ENCODE measurements at places on chromosomes 13 and 19.

DNA sequence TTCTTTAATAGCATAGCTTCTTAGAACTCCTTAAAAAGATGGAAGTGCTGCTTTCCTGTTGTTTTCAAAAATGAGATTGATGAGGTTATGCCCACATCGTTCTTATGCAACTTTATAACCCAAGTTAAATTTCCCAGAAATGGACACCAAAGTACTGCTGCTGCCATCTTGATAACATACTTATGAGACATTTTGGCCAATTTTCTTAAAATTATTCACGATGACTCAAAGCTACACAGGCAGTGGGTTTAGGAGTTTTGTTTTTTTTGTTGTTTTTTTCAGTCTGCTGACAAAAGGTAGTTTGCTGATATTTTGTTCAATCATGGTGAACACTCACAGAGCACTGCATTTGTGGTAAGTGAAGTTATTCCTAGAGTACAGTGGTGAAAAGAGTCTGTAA lies 54.9 kb upstream of the RFC3 start:
- DNase-seq, result no peak

GRCh38 chr13:46797501-46798237 lies 708 bp upstream of the ESD start:
- DNase-seq, result no peak

DNA sequence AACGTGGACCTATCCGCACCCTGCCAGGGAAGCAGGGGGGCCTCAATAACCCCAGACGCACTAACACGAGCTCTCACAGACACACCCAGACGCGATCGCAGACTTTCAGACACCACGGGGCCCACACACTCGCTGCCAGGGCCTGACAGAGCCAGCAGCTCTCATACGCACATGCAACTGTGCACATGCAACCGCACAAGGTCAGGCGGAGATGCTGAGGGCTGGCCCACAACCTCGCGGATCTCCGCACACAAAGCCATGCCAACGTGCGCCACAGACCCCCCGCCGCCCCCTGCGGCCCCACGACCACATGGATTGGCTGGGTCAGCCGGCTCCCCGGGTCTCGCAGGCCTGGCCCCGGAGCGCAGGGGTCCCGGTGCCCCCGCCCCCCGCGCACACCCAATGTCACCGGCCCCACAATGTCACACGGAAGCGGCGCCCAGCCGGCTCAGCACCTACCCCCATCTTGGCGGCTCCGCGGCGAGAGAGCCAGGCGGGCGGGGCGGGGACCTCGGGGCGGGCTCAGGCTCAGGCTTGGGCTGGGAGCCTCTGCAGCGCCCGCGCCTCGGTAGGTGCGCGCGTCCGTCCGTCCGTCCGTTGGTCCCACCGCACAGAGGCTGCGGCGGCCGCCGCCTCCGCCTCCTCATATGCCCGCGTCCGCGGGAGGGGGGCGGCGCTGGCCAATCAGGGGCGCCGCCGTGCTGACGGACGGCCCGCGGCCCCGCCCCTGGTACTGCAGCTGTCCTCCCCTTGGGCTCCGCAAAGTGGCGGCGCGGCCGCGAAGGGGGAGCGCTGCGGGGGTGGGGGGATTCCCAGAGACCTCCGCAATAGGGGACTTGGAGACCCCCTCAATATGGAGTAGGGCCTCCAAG lies at the start of gene ATP1A3:
TSS of gene ATP1A3 (minus strand) at position 619 of the 872 bp plus-strand sequence. CDS start at position 465, 154 bp downstream.
- DNase-seq, result no peak

GRCh38 chr19:19337120-19337519 lies 16.5 kb downstream of the MAU2 start:
- no peak for DNase-seq

DNA sequence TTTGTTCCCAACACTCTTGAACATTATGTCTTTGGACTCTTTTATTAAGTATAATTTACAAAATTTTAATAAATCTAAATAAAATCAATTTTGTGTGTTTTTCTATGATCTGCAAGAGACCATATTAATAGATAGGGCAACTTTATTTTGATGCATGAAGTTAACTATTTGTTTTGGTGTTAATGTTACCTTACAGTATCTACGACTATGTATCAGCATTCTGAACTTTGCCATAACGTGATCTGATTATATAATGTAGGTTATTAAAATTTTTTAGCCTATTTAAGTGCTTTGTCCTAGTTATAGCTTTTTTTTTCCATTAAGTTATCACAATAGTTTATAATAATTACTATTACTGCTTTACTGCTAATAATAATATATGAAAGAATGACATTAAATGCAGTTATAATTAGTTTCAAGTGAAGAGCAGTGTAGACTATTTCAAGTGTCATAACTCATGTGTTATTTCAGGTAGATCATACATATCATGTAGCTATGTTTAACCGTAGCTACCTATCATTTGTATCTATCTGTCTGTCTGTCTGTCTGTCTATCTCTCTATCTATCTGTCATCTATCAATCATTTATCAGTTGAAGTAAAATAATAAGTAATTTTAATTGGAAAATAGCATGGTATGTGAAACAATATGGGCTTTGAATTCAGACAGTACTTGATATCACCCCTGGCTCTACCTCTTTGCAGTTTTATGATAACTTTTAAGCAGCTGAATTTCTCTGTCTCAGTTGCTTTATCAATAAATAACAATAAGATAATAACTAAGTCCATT lies 229.7 kb downstream of the GPC5 start:
- no peak for DNase-seq

- DNase-seq, result no peak
Measured at GRCh38 chr13:36212789-36213188, 1.6 kb downstream of the SOHLH2 start.

DNA sequence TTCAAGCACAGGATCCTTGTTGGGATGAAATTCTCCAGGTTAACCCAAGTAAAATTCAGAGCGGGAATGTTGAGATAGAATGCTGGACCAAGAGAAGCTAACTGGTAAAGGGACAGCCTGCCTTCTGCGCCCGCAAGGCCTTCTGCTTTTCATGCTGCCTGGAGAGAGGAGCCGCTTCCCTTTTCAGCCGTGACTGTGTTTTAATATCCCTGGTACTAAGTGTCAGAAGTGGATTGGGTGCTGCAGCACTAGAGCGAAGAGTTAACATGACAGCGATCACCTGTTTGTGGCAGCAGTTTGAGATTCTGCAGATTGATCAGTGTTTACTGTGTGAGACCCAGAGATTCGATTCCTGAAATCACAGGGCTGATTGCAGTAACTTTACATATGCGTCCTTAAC lies 197.4 kb upstream of the ZNF536 start:
- no peak for DNase-seq

GRCh38 chr19:14440049-14440448 lies 6.9 kb downstream of the PKN1 start:
- DNase-seq, result no peak

DNA sequence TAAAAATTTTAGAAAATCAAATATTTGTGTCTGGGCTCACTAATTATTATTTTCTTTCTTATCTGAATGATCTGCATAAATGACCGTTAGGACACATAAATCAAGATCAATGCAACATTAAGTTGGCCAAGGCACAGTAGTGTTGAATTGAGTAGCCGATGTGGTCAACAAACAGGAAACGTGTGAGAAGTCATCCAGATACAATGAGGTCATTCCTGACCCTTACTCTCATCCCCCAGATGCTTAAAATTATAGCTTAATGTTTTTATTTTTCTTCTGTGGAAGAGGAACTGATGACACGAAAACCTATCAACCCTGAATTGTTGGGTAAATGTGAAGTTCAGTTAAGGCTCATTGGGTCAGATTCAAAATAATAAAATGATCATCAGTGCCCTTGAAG lies 222.9 kb downstream of the RFC3 start:
- DNase-seq, result no peak

DNA sequence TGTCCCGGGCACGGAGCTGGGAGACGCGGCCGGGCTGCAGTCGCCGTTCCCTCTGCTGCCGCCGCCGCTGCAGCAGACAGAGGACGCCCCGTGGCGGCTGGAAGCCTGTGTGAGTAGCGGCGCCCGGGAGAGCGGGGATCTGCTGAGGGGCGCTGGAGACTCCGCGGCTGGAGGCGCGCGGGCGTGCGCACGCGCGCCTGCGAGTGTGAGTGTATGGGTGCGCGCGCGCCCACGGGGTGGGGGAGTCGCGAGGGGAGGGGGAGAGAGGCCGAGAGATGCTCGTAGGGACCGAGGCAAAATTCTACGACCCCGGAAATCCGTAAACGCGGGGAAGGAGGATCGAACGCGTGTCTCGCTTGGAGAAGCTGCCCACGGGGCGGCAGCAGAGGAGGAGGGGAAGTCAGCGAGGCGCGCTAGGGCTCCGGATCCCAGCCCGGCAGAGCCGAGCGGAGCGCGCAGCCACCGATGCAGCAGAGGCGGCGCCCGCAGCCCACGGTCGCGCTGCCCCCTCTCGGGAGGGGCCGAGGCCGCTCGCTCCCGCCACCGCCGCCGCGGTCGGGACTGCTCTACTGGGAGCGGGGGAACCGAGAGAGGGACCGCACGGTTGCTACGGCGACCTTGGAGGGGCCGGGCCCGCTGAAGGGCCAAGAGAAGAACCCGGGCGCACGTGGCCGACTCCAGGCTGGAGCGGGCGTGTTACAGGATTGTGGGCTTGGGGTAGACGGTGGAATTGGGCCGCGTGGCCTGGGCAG lies at the start of gene ENOX1:
TSS of gene ENOX1 (minus strand) at position 207 of the 752 bp plus-strand sequence.
- DNase-seq, result peak; percentile 87

- DNase-seq, result no peak
Measured at GRCh38 chr19:7236153-7236552, 58.1 kb downstream of the INSR start.

DNA sequence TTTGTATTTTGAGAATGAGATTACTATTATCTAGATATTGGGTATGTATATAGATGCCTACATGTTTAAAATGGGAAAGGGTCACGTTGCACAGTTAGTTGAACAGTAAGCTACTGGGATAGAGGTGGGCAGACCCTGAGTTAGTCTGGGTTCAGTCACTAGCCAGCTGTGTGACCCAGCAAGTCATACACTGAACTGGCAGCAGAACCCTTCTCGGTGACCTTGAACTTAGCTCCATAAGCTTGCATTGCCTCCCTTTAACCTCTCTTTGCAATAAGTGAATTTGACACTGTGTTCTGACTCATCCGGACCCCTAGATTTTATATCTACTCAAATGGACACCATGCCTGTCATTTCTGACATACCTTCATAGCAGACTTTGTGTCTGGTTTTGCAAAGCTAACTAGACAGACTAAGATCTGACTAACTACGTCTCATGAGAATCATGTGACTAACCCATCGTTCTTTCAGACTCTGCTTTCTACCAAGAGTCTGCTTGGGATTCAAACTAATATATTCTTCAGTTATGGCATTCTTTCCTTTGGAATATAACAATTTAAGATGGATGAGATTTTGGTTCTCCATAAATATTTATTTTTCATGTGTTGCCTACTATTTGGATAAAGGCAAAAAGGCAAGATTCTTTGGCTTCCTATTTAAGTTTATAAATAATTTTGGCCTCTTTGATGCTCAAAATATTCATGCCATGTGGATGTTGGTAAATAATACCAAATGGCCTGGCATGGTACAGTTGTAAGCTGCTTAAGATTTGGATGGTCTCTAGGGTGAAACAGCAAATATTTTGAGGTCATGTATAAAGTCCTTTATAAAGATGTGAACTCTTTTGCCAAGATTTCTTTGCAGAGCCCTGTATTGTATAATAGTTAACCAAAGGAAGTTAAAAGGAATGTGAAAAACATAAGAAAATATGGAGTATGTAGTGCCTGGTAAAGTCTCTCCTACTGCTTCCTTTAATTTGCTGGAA lies 159.3 kb downstream of the ITGBL1 start:
- DNase-seq, result no peak

DNA sequence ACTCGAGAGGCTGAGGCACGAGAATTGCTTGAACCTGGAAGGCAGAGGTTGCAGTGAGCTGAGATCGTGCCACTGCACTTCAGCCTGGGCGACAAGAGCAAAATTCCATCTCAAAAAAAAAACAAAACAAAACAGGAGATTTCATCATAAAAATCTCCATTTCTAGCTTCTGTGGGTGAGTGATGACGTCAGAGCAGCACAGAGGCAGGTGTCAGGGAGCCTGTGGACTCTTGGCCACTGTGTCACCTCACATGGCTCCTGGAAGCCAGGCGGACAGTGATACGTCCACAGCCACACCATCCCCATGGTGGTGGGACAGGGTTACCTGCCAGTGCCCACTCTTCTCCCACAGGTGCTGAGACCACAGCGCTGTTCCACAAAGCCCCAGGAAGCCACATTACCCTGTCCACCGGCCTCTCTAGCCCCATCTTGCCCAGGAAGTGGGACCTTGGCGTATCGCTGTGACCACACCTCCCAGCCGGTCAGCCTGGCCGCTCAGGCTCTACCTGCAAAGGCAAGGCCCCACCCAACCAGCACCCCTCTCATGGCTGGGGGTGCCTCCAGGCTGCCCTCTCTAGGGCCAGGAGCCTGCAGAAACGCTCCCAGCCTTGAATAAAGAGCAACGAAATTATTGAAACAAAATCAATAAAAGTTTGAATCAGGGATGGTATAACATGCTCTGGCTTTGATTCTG lies 2.5 kb upstream of the FXYD3 start:
- DNase-seq, result no peak

GRCh38 chr19:7598180-7598579 lies 2.5 kb downstream of the CAMSAP3 start:
- DNase-seq, result no peak

DNA sequence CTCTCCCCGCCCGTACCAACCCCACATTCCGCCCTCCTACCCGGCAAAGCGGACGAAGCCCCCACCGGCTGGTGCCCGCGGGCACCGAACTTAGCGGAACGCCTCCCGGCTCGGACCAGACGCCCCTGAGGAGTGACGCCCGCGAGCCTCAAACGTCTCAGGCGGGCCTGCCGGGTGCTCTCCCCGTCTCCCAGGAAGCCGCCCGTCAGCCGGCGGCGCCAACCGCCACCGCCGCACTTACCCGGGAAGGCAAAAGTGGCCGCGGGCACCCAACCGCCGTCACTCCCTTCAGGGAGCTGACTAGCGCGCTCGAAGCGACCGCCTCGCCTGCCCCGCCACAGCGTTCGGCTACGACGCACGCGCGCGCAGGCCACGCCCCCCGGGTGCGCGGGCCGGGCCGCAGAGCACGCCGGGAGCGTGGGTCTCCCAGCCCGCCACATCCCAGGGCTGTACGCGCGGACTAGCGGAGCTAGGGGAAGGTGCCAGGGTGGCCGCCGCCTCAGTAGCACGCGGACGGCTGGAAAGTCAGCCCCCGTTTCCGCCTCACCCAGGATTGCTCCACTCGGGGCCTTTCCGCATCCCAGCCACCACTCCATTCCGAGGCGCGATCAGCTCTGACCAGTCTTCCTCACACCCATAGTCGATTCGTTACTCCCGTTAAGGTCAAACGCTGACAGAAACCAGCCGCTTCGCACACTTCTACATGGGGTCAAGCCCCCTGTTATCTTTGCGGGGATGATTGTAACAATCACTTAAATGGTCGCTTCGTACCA lies at the start of gene TEX30:
TSS of gene TEX30 (minus strand) at position 346 of the 773 bp plus-strand sequence. CDS start 3,760 bp downstream, outside the sequence.
- peak; percentile 51 for DNase-seq

- DNase-seq, result no peak
Measured at GRCh38 chr13:69912630-69913029, 195.0 kb upstream of the ATXN8OS start.

Data from skin of body (tissue), 3 donors.